ENCODE measurements at places on chromosomes 16 and 17.
A peak's percentile ranks its signal among the peaks of the same experiment; 100 is the strongest.

GRCh38 chr17:49858796-49859195 is 10.9 kb upstream of the TAC4 start:
- DNase-seq, result no peak

- no peak for DNase-seq
Observed at GRCh38 chr17:17599965-17600364, 8.5 kb upstream of the PEMT start.

DNA sequence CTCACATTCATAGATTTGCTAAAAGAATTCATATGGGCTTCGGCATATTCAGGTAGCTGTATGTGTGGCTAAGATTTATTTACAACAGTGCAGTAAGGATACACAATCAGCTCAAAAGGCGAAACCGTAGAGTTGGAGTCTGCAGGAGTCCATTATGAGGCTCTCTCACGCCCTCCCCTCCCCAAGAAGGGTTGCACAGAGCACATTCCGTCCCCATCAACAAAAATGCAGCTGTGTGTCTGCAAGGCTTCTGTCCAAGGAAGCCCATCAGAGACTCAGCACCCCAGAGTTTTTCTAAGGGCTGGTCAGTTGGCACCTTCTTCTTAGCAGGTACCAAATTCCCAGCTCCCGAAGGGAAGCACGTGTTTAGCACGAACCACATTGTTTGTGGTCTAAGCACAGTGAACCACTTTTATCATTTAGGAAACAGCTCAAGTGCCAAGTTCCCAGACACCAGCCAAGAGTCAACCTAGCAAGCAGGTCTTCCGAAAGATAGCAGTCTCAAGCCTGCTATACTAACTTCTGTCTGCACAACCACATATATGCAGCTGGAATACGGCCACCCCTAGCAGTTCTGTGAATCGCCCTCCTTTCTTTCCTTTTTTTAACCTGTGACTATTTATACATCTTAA is 28.5 kb upstream of the MEAK7 start:
- DNase-seq, result peak; percentile 49

GRCh38 chr16:14202095-14202494 is 131.0 kb downstream of the MRTFB start:
- DNase-seq, result no peak

DNA sequence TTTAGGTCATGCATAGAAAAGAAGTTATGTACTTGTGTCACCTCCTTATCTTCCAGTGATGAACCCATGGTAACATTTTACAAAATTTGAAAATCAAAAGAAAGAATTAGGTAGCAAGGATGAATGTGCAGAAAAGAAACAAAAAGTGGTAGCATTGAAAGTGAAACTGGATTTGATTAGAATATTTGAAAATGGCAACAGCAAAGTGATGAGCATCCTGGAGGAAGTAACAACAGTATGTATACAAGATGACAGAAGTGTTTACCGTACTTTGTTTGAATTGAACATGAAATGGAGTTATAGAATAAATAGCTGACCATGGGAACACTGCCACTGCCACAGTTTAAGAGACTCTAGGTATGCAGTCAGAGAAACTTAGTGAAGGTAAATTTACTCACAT is 1313.1 kb downstream of the CDH11 start:
- no peak for DNase-seq

DNA sequence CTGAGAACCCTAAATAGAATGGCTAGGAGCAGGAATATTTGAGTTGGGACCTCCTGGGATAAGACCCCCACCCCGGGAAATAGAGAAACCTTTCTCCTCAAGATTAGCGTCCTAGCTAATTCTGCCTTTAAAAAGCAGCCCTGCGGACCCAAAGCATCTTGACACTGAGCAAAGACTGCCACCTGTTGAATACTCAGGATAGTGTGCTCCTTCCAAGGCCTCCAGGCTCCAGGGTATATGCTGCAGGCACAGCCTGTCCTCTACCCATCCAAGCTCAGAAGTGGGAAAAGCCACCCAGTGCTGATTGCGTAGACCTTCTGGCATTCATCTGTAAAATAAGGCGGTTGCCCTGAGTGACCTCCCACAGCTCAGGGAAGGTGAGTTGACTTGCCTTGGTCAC is 456.2 kb upstream of the DYNLRB2 start:
- peak; percentile 69 for DNase-seq

DNA sequence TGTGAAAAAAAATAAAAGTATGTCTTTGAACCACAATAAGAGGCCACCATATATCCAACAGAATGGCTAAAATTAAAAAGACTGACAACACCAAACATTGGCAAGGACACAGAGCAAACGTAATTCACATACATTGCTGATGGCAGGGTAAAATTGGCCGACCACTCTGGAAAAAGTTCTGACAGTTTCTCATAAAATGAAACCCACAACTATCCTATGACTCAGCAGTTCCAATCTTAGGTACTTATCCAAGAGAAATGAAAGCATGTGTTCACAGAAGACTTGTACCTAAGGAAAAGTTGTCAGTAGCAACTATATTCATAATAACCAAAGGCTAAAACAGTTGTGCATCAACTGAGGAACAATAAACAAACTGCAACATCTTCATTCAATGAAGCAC is 357.3 kb upstream of the XYLT1 start:
- DNase-seq, result peak; percentile 75

GRCh38 chr16:13077816-13078215 is 176.4 kb downstream of the SHISA9 start:
- DNase-seq, result no peak
